ENCODE measurements at places on chromosomes 5 and 9.

- no peak for DNase-seq
These were observed 433.0 kb downstream of the TLE1 start for GRCh38 chr9:81256368-81256767.

DNA sequence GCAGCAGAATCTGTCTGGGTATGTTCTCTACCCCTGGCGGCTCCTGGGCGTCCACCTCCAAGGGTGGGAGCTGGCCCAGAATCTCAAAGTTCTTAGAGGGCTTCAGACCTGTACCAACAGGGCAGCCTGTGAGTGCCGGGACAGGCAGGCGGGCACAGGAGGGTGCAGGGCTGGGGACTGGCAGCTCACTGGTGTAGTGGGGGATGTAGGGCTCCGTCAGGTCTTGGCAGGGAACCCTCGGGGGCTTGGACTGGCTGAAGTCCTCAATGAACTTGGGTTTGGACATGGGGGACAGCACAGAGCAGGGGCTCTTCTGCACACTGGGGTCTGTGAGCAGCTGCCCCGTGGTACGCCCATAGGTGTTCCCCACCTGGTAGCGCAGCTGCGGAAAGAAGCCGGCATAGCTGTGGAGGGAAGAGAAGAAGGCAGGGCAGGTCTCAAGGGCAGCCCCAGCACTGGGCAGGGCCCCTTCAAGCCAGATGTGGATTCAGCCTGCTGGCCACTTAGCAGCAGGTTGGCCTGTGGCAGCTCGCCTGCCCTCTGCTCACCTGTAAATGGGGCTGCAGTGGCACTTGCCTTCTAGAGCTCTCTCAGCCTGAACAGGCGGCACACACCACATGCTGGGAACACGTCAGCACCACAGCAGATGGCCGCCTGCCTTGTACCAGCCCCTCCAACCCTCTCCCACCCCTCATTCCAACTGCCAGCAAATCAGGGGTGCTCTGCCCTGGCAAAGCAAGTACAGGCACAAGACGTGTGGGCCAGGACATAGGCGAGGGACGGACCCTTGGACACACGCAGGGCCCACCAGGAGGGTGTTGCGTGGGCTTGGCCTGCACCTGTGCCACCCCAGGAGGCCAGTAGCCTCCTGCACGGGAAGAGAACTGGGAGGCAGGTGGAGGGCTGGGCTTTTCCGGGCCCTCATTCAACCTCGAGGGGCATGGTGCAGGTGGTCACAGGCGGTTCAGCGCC, 4.6 kb downstream of the TUBB4B start:
- no peak for DNase-seq

DNA sequence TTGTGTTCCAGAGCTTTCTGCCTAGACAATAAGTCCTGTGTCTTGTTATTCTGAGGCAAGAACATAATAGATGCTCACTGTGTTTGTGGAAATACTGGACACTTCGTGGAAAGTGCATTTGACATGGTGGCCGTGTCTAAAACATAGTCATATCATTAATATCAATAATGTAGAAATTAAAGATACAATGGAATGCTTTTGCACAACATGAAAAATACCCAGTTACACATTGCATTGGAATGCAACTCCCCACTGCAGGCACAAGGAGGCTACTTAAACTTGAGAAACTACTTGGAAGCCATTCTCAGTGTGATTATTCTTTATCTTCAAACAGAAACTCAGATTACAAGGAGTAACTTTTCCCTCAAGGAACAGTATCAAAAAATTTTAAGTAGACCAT, 145.3 kb upstream of the ZNF462 start:
- DNase-seq: no peak

DNA sequence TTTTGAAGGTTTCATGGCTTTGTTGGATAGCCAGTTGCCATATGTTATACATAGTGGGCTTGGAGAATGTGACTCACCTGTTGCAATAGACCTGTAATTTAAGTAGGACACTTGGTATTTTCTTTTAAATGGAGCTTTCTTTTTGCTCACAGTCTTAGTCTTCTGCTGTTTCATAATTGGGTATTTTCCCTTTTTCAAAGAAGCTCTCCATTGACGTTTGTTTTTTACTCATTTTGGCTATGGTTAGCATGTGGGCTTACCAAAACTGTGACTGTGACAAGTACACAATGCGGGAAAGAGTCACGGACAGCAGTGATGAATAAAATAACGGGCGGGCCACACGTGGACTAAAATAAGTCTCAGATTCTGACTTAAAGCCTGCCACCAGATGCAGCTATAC, 23.2 kb upstream of the RNF20 start:
- DNase-seq: no peak

DNA sequence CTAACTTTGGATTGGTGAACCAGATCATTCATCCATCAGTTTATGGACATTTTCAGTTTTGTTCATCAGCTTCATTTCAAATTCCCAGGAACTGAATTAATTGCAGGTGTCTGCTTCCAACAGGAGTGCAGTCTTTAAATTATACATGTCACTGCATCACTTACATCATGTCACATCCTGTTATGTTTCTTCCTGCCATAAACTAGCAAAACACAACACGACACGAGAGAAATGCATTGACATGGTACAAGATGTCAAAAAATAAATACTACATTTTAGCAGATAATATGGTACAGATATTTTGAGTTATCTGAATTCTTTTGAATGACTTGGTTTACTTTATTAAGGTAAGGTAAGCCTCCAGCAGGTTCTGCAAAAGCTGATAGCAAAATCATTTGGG, 415.5 kb downstream of the NR2F1-AS1 start:
- no peak for DNase-seq

DNA sequence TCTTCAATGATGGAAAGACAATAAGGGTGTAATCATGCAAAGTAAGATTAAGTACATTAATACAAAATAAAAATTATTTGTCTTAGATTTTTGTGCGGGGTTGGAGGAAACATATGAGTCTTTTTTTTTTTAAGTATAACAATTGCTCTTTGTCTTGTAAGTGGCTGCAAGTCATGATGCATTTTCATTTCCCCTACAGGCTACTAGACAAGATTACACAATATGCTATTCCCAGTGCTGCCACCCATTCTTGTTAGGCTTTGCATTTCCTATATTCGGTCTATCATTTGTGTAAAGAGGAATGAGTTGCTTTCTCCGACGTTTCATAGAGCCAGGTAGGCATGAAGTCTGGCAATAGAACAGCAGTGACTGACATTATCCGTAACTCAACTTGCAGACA, 294.2 kb upstream of the CYLC2 start:
- no peak for DNase-seq

DNA sequence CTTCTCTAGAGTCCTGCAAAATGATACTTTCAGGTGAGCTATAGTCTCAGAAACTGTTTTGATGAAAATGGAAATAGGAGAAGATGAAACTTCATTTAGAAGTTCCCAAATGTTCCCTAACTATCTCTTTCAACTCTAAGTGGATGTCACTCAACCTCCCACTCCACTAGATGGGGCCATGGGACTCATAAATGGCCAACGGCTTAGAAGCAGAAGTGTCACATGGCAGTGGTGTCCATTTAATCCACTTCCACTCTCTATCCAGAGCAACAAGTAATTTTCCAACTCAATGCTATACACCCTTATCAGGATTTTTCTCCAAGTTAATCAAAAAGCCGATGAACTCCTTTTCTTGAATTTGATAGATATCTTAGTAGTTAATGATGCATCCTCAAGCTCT, 295.7 kb downstream of the EDIL3 start:
- no peak for DNase-seq

DNA sequence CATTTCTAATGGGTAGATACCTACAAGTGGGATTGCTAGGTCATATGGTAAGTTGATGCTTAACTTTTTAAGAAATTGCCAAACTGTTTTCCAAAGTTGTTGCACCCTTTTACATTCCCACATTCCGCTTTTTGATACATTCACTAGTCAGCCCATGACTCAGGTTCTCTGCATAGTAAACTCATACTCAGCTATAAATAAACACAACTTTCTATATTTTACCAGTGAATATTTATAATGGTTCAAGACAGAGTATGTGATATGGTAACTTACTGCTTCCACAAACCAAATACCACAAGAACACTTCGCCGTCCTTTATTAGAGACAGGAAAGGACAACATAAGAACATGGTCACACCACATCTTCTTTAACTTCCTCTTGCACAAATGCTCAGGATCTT, 54.0 kb downstream of the PLPP1 start:
- no peak for DNase-seq

DNA sequence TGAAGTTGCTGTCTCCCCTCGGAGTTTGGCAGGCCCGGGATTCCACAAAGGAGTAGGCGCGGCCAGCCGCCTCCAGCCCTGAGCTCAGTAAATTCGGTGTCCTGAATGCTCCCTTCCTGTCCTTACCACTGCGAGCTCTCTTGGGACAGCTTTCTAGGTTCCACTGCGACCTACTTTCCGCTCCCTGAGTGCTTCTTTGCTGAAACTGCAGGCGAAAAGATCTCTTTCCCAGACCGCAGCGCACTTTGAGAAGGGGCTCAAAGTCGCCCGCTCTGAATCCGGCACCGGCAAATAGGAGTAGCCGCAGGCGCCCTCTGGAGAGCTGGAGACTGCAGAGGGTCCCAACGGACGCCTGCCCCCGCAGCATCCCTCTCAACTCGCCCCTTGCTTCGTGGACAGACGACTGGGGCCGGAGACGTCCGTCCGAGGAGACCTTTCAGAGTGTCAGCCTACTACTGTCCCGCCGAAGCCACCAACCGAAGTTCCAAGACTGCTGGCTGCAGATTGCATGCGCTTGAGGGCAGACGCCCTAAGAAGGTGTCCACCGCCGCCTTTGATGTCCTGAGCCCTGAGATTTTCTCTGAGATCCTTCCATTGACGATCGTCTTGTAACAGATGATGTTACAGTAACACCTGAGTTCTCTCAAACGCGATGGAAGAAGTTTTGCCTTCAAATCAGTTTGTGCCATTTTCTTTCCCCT, 96.0 kb downstream of the ANXA2R start:
- no peak for DNase-seq

- no peak for DNase-seq
These were observed 1651.8 kb downstream of the MAT2B start for GRCh38 chr5:165157219-165157618.

GRCh38 chr9:3125602-3126405, 281.9 kb upstream of the PUM3 start:
- no peak for DNase-seq

GRCh38 chr5:157540124-157540523, 35.5 kb downstream of the ADAM19 start:
- no peak for DNase-seq

GRCh38 chr9:122498883-122499288, 11.7 kb upstream of the OR1J2 start:
- DNase-seq: no peak

DNA sequence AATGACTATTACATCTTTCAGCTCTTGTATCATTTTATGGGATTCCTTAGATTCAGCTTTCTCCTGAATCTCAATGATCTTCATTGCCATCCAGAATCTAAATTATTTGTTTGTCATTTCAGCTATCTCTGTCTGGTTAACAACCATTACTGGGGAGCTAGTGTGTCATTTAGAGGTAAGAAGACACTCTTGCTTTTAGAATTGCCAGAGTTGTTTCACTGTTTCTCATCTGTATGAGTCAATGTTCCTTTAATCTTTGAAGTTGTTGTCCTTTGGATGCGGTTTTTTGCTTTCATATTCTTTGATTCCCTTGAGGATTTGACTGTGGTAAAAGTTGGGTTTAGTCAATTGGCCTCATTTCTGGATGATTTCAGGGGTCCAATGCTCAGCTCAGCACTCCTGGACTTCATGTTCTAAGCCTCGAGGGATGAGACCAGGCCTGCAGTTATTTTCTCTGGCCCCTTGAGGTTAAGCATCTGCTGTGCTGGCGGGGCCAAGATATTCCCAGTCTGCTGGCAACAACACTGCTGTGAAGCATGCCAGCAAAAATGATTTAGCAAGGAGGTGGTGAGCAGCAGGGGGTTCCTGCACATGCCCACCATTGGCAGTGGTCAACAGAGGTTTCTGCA, 102.4 kb upstream of the PCSK5 start:
- DNase-seq: no peak

GRCh38 chr5:163789870-163790269, 284.5 kb downstream of the MAT2B start:
- DNase-seq: no peak

- DNase-seq: no peak
These were observed 1.1 kb downstream of the NFIB start for GRCh38 chr9:14312719-14313377.

DNA sequence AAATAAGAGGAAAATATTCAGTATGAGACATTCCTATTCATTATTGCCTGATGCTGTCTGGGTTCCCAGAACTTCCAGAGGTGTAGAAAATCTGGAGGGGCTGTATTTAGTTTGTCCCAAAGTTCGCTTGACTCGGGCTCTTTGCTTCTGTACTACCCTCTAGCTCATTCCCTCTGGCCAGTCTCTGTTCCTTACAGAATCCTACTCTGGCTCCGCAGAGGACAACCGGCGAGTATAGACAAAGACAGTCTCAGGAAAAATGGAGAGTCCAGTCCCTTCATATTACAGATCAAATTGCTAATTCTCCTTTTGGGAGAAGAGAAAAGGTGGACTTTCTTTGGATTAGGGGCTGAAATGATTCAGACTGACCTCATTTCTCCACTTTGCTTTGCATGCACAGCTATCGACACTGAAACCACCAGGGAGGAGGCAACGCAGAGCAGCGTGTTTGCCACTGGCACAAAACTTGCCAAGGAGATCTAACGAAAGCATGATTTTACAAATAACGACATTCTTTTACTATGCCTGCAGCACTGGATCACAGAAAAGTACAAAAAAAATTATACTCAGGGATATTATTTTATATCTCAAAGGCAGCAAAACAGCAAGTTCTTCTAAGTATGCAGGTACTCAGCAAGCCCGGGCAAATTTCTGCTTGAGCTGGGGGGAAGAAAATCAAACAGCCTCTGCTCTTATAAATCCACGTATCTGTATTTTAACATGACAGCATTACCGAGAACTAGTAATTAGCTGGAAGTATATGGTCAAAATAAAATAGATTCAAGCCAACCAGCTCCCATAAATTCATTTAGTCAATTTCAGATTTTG, 279.7 kb downstream of the NPR3 start:
- DNase-seq: no peak
